ENCODE measurements at places on chromosomes 12 and 14. TPM values are rescaled to one million over a fixed set of nuclear protein-coding genes. Genes with fewer than 3 reads are reported as not detected.

The GSG1 gene
- 1.0 TPM for total RNA-seq

The ASPG gene
- 0.51 TPM for total RNA-seq

The DEPDC4 gene
- total RNA-seq: 5.1 TPM

The CCDC196 gene
- not detected for total RNA-seq

The HOXC5 gene
- total RNA-seq: not detected

The CNOT2 gene
- 108 TPM for total RNA-seq

The TAS2R14 gene
- 1.4 TPM for total RNA-seq

The GPR84 gene
- total RNA-seq: not detected

The EPS8 gene
- 23.3 TPM for total RNA-seq

DNA sequence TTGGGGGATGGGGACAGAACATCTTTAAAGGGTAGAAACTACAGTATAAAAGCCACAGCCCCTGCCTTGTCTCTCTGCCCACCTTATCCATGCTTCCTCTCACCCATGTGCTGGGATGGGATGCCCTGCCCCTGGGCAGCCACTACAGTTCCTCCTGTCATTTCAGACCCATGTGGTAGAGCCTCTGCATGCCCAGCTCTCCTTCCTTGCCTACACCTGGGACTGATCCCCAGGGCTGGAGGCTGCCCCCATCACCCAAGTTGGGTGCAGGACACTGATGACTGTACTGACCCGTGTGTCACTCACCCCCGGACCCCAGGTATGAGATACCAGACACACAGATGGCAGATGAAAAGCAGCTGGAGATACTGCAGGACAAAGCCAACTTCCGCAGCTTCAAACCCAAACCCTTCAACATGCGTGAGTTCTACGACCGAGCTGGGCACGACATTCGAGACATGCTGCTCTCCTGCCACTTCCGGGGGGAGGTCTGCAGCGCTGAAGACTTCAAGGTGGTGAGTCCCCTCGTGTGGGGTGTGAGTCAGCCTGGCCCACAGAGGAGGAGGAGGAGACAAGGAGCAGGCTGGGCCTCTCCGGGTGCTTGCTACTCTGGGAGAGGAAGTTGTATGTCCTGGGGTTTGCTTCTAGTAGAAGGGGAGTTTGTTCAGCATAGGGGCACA lies 2.2 kb downstream of the ASIC1 start:
- H3K4me3 ChIP-seq: no peak overlapping the region
- no peak for DNase-seq
- peaks cover 28% of the 10 kb centered on the region for H3K4me1 ChIP-seq
- H3K36me3 ChIP-seq: no peaks in the 10 kb centered on the region
- no peak overlapping the region for H3K27ac ChIP-seq
- H3K27me3 ChIP-seq: 0 out of 2 replicates have a peak, but pooled peaks cover 4% of the 10 kb centered on the region

DNA sequence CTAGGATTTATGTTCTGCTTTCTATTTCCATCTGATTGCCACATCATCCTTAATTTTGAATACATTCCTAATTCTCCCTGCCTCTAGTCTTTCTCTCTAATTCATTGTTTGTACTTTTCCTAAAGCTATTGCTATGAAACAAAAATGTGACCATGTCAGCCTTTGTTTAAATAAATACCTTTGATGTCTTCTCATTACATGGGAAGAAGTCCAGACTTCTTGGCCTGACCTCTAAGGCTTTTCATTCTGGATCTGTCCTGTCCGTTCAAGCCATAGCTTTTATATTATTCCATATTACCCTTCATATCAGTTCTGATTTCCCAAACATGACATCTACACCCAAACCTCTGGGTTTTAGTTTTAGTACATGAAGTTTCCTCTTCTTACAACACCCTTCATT lies 91.4 kb downstream of the CDK17 start:
- H3K36me3 ChIP-seq: no peaks in the 10 kb centered on the region
- no peak overlapping the region for H3K4me3 ChIP-seq
- no peak for DNase-seq
- no peaks in the 10 kb centered on the region for H3K4me1 ChIP-seq
- no peaks in the 10 kb centered on the region for H3K27me3 ChIP-seq
- no peak overlapping the region for H3K27ac ChIP-seq

- DNase-seq: no peak
- H3K4me1 ChIP-seq: no peaks in the 10 kb centered on the region
- no peaks in the 10 kb centered on the region for H3K36me3 ChIP-seq
- H3K27me3 ChIP-seq: no peaks in the 10 kb centered on the region
Measured at GRCh38 chr14:88300817-88301216, 22.3 kb downstream of the KCNK10 start.

DNA sequence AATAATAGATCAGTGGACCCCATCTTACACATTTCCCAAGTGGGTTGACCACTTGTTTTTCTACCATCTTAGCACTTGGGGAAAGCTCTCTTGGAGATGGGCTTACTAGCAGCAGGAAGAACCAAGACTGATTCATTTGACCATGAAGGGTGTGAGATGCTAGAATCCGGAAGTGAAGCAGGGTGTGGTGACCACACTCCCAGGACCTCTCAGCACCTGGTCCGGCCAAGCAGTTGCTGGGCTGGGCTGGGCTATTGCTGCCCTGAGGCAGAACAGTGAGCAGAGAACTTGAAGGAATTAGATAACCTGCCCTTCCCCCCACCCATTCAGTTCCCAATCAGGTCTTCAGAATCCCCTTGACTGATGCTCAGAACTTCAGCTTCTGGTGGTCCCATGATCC lies 24.4 kb downstream of the ADCY6 start:
- H3K27me3 ChIP-seq: no peaks in the 10 kb centered on the region
- 0 out of 2 replicates have a peak, but pooled peaks cover 3% of the 10 kb centered on the region for H3K36me3 ChIP-seq
- H3K4me3 ChIP-seq: no peak overlapping the region
- H3K4me1 ChIP-seq: no peaks in the 10 kb centered on the region

- peaks cover 17% of the 10 kb centered on the region for H3K4me1 ChIP-seq
- no peak overlapping the region for H3K4me3 ChIP-seq
- H3K27ac ChIP-seq: 0 out of 2 replicates have a peak overlapping the region, but pooled peaks have one; percentile 9
- H3K36me3 ChIP-seq: no peaks in the 10 kb centered on the region
- no peaks in the 10 kb centered on the region for H3K27me3 ChIP-seq
Measured at GRCh38 chr12:113208041-113208934, 13.0 kb upstream of the TPCN1 start.

DNA sequence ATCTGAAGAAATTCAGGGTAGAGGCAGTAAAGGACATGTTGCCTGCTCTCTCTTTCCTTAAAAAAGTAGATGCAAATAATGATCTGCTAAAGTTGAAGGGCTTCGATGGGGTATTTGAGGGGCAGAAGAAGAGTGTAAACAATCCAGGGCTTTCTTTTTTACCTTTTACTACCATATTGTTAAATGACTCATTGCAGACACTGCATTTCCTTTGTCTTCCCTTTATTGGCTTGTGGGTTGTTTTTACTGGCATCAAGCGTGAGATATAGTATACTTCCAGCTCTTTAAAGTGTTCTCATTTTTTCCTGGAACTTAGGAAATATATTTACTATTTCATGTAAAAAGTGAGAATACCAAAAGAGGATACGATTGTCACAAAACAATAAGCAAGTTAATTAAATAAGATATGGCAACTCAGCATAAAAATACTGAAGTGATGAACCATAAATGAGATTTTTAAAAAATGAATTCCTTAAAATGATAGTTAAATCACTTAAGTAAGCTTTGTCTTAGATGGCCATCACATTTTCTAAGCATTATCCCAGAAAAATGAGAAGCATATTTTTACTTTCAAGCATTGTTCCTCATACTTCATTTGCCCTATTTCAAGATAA lies 72.3 kb upstream of the KRAS start:
- H3K4me1 ChIP-seq: peaks cover 6% of the 10 kb centered on the region
- H3K27me3 ChIP-seq: no peaks in the 10 kb centered on the region
- no peak overlapping the region for H3K4me3 ChIP-seq
- H3K36me3 ChIP-seq: no peaks in the 10 kb centered on the region
- H3K27ac ChIP-seq: no peak overlapping the region

DNA sequence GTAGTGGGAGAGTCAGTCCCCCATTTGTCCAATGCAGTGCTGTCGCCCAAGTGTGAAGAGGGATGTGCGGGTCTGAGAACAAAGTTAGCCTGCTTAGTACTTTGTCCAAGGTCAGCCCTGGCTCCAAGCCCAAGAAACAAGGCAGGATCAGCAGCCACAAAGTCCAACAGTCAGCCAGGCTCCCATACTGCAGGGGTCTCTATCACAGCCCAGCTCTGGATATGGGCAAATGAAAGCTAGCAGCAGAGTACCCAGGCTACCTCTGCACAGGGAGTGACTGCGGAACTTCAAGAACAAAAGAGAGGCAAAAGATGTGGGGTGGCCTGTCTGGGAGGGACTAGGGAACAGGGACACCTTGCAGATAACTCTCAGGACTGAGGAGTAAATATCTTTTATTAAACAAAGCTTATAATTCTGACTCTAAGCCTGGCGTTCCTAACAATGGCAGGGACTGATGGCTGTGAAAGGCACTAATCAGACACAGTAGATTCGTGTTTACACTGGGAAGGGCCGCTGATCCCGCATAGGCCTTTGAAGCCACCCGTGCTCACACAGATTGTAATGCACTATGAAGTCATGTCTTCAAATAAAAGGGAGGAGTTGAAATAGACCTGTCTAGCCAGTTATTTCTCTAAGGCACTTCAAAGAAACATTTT lies 91.0 kb upstream of the EEA1 start:
- no peaks in the 10 kb centered on the region for H3K36me3 ChIP-seq
- no peak for DNase-seq
- no peak overlapping the region for H3K27ac ChIP-seq

DNA sequence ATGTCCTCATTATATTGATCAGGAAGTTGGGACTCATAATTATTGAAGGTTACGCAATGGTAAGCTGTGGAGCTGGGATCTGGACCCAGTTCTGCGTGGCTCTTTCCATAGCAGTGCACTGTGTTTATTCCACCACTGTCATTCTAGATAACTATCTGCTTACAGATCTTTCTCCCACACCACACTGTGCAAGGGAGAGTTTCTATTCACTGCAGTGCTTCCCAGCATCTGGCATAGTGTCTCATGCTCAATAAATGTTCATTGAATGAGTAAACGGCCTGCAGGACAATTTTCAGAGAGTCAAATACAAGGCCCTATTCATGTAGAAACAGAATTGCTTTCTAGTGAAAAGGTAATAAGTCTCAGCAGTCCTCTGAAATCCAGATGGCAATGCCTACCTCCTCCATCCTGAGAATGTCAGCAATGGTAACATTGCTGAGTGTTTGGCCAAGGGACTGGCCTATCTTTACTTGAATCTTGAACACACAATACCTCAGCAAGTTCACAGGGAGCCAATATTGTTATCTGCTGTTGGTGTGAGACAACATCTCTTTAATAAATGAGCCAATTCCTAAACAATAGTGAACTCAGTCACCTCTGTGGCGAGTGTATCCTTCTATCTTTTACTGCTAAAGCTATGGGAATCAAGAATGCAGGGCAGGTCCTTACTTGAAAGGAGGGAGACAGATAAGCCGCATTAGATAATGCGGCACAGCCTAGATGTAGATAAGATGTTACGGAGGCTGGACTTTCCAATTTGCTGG lies 332.4 kb upstream of the PRICKLE1 start:
- H3K36me3 ChIP-seq: no peaks in the 10 kb centered on the region
- H3K4me1 ChIP-seq: no peaks in the 10 kb centered on the region
- no peaks in the 10 kb centered on the region for H3K27me3 ChIP-seq
- DNase-seq: no peak

- H3K27ac ChIP-seq: no peak overlapping the region
- no peaks in the 10 kb centered on the region for H3K4me1 ChIP-seq
- DNase-seq: no peak
- no peaks in the 10 kb centered on the region for H3K36me3 ChIP-seq
- H3K27me3 ChIP-seq: no peaks in the 10 kb centered on the region
Measured at GRCh38 chr12:43722621-43723020, 36.0 kb downstream of the PUS7L start.

DNA sequence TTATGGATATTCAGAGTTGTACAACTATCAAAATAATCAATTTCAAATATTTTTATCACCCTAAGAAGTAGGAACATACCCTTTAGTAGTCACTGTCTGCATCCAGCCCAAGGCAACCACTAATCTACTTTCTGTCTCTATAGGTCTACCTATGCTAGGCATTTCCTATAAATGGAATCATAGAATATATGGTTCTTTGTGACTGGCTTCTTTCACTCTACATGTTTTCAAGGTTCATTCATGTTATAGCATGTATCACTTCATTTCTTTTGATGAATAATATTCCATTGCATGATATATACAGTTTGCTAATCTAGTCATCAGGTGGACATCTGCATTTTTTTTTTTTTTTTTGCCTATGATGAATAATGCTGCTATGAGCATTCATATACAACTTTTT lies 112.4 kb downstream of the PPP1R12A start:
- DNase-seq: no peak
- peaks cover 38% of the 10 kb centered on the region for H3K36me3 ChIP-seq
- H3K27me3 ChIP-seq: no peaks in the 10 kb centered on the region
- H3K4me1 ChIP-seq: no peaks in the 10 kb centered on the region
- H3K4me3 ChIP-seq: no peak overlapping the region

DNA sequence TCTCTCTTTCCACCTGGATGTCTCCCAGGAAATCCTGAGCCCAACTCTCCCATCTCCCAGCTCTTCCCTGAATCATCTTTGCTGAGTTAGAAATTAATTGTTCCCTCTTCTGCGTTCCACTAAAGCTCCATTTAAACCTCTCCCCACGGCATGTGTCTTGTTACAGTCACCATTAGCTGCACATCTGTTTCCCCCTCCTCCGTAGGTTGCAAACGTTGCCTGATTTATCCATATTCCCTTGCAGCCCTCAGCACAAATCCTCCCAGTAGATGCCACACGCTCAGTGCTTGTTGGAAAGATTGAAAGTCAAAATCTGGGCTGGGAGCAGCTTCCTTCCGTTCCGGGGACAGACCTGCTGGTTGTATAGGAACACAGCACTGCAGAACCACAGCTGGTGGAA lies 90.4 kb downstream of the SLC24A4 start:
- no peaks in the 10 kb centered on the region for H3K36me3 ChIP-seq
- DNase-seq: no peak
- H3K4me1 ChIP-seq: no peaks in the 10 kb centered on the region
- H3K27me3 ChIP-seq: no peaks in the 10 kb centered on the region
- H3K4me3 ChIP-seq: no peak overlapping the region

GRCh38 chr14:26056036-26056616 lies 541.7 kb downstream of the NOVA1 start:
- H3K27me3 ChIP-seq: 0 out of 2 replicates have a peak, but pooled peaks cover 3% of the 10 kb centered on the region
- H3K4me1 ChIP-seq: no peaks in the 10 kb centered on the region

GRCh38 chr14:21796916-21797315 lies 123.3 kb upstream of the OR4E1 start:
- H3K27ac ChIP-seq: no peak overlapping the region
- H3K27me3 ChIP-seq: no peaks in the 10 kb centered on the region
- no peaks in the 10 kb centered on the region for H3K4me1 ChIP-seq
- H3K36me3 ChIP-seq: no peaks in the 10 kb centered on the region
